ENCODE measurements at places on chromosomes 2 and 18.

- DNase-seq, result no peak
These were observed 62.4 kb downstream of the MRPS9 start for GRCh38 chr2:105100046-105100840.

DNA sequence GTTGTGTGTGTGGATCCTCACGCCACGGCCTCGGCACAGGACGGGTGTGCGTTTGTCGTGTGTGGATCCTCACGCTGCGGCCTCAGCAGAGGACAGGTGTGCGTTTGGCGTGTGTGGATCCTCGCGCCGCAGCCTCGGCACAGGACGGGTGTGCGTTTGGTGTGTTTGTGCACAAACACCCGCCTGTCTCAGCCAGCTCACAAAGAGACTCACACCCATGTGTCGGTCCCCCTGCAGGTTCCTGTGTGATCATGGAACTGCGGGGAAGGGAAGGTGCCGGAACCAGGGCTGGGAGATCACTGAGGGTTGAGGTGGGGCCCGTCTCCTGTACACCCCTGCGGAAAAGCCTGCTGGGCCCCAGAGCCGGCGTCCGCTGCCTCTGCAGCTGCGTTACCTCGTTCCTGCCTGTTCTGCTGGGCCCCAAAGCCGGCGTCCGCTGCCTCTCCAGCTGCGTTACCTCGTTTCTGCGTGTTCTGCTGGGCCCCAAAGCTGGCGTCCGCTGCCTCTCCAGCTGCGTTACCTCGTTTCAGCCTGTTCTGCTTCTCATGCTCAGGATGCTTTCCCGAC is 53.6 kb downstream of the CTDP1 start:
- no peak for DNase-seq

DNA sequence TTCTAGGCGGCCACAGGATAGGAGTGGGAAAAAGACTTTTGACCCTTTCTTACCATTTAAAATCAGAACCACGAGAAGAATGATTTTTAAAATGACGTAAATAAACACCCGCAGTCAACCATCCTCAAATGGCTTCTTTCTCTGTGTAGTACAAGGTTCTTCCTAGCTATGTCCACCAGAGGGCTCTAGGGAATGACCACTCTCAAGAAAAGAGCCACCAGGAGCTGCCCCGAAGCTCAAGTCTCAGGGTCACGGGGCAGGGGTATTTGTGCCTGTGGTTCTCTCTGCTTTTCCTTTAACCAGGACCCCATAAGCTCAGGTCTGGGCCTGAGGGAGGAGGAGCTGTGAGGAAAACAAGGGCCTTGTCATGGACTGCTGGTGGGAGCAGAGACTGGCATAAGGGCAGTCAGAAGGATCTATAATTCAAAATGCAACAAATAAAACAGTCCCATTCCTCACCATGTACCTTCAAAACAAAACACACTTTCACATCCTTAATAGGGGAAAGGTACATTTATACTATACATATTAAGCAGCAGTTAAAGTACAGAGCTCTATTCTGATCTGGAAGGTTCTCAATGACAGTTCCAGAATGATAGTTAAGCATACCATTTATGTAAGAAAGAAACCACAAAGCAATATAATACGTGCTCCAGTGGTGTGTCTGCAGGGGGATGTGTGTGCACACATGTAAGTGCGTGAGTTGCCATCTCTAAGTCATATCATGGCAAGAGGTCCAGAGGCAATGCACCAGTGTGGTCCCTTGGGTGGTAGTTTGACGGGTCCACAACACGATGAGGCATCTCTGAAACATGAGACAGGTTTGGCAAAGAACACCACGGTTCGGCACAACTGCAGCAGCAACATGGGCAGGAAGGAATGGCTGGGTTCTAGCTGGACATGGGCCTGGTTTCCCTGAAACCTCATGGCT is 18.6 kb downstream of the LYPD1 start:
- DNase-seq, result no peak

DNA sequence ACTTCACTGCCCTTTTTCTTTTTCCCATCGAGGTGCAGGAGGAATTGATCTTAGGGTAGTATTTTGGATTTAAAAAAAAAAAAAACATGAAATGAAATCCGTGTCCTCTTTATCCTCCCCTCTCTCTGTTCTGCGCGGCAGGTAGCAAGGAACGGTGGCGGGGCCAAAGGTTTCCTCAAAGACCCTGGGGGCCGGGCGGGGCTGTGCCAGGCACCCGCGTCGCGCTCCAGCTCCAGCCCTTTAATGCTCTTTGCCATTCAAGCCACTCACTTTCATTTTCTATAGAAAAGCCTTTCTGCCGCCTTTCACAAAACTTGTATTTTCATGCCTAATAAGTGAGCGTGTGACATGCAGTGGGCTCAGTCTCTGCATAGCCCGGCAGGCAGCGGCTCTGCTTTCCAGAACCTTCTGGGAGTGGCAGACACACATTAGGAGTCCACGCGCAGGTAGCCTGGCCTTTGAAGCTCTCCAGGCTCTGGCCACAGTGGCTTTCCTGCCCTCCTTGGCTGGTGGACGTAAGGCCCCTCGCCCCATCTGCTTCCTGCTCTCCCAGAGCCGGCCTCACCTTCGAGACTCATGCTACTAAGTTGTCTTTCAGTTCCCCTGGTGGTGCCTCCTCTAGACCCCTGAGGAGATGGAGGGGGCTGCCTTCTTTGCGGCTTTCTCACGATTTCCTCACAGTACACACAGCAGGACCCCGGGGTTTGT is 41.7 kb downstream of the AGAP1 start:
- no peak for DNase-seq

- DNase-seq, result no peak
These were observed 74.6 kb downstream of the MEP1B start for GRCh38 chr18:32264401-32264800.

- DNase-seq, result no peak
These were observed 82.5 kb downstream of the TGFA start for GRCh38 chr2:70471129-70471528.

GRCh38 chr2:113034016-113034415 is 18.7 kb downstream of the IL36B start:
- no peak for DNase-seq

DNA sequence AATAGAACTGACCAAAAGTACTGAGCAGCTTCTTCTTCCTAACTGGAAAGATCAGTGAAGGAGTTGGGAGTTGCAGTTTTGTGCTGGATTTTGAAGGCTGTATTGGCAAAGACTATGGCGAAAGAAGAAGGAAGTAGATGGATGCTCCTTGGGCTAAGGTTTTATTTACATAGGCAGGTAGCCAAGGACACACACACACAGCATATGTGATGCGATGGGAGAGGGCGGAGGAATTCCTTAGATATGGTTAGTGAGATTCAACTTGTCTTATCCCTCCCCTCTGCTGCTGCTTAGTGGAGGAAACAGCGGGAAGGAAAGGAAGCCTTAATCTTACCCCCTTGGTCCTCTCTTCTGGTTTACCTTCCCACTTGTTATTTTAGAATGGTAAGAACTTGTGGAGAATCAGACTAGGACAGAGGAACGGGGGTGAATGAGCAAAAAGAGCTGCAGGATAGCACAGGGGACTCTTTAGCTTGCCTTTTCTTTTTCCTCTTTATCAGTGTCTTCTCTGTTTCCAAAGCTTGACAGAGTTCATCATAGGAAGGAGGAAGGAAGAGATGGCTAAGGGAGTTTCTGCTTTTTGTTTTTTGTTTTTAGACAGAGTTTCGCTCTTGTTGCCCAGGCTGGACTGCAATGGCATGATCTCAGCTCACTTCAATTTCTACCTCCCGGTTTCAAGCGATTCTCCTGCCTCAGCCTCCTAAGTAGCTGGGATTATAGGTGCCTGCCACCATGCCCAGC is 87.9 kb downstream of the OSBPL6 start:
- DNase-seq, result peak; percentile 12

- no peak for DNase-seq
These were observed 254.3 kb downstream of the LRRTM1 start for GRCh38 chr2:80050246-80050645.

DNA sequence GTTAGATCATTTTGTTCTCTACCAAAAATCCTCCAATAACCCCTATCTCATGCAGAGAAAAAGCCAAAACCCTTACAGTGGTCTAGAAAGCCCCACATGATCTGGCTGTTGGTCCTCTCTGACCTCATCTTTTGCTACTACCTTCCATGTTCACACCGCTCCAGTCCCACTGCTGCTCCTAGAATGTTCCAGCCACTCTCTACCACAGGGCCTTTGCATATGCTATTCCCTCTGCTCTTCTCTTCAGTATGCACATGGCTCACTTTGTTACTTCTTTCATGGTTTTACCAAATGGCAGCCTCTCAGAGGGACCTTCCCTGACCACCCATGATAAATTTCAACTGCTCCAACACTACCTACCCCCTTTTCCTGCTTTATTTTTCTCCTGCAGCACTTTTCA is 193.5 kb upstream of the CCDC150 start:
- no peak for DNase-seq

DNA sequence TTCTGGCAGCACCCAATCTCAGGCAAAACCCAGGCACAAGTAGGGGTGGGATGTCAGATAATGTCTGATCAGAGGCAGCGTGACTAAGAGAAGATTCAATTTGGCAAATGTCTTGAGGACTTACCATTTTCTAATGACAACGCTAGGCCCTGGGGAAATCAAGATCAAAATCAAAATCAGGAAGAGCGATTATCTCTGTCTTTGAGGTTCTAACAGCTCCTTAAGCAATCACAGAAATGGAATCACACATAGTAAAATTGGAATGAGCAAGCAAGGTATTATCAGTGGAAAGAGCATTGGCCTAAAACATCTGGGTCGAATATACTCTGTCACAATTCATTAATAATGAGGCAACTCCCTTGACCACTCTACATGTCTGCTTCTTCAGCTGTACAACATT is 8.6 kb upstream of the SERPINB2 start:
- DNase-seq, result no peak

- no peak for DNase-seq
These were observed 213.4 kb downstream of the NEDD4L start for GRCh38 chr18:58257461-58257860.

DNA sequence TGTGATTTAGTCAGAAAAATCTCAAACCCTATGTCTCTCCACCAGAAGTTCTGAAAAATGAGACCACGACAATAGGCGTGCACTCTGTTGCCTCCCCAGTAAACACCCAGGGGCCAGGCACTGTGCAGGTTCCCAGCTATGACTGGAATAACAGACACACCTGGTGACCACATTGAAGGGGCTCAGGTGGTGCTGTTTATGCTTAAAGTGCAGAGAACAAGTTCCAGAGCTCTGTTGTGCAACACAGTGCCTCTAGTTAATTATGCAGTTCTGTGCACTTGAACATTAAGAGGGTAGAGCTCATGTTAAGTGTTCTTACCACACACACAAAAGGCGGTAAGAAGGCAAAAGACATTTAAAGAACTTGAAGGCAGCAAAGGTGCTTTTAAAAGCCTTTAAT is 52.6 kb upstream of the AFF3 start:
- DNase-seq, result no peak

DNA sequence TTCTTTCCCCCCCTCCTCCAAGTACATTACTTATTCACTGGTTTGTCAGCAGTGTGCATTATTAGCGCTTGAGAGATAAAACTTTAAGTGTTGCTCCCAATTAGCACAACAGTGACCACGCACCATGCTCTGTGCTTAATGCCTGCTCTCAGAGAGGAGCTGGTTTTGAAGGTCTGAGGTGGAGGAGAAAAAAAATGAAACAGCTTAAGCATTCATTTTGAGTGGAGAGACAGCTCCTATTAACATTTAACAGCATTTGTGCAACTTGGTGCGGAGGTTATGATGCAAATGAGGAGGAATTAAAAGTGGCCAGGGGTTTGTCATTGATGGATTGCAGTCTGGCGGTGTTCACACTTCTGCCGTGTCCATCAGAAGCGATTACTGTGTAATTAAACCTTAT is 141.8 kb downstream of the FIGN start:
- peak; percentile 74 for DNase-seq

GRCh38 chr2:86105969-86106945 is at the start of gene PTCD3:
Gene PTCD3, plus strand, starts transcription at chr2:86106235. Its CDS starts 13 bp downstream, at chr2:86106248.
- peak; percentile 96 for DNase-seq

DNA sequence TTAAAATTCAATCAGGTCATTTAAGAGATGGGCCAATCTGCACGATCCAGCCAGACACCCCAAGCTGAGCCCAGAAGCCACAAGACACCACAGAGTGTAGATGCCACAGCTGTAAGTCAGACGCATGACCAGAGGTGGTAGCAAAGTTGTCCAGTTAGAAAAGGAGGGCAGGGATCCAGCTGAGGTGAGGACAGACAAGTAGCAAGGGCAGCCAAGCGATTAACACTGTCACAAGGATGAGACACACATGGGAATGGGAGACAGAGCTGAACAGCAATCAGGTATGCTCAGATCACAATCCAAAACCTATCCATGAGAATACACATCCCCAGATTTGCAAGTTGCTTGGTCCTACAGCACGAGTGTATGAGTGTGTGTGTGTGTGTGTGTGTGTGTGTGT is 143.4 kb upstream of the STK17B start:
- DNase-seq, result no peak

DNA sequence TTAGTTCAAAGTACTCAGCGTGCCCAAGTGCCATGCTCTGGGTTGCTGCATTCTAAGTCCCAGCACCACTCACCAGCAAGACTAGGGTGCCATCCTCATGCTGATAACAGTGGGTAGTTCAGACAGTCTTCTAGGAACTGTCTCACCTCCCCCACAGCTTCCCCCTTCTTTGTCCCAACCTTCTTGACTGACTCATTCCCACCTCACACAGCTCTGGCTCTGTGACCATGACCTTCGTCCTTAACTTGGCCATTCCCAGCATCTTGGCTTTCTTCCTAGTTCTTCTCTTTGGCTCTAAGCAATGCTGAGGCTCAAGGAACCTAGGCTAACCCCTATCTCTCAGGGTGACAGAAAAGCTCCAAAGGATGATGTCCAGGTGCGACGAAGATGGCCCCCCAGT is 20.0 kb upstream of the CXCR4 start:
- no peak for DNase-seq

DNA sequence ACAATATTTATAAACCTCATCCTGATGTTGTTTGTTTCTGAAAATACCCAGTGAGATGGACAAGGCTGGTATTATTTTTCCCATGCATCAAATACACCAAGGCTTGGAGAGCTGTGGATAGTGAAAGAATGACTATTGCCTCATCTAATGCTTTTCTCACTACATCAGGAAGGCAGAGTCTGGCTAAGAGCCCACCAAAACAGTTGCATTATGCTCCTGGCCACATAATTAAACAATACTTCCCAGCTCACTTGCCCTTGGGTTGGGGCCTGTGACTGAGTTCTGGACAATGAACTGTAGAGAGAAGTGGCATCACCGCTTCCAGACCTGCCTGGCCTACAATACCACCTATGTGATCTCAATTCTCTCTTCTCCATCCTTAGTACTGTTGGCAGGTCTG is 46.4 kb upstream of the REEP1 start:
- DNase-seq, result no peak

- no peak for DNase-seq
These were observed 186.4 kb downstream of the DYSF start for GRCh38 chr2:71639735-71640134.

GRCh38 chr2:239949075-239949474 is 76.1 kb downstream of the NDUFA10 start:
- no peak for DNase-seq

- peak; percentile 81 for DNase-seq
These were observed 4.1 kb upstream of the VRK2 start for GRCh38 chr2:58042486-58042970.

- DNase-seq, result no peak
These were observed 56.0 kb downstream of the ADI1 start for GRCh38 chr2:3463186-3463835.
